Sigmoid colon (tissue), 7 donors: ENCODE measurements at places on chromosomes 1 and 21. TPM values are rescaled to one million over a fixed set of nuclear protein-coding genes. Genes with fewer than 3 reads are reported as not detected.

GRCh38 chr1:13921190-13921589 is 221.2 kb downstream of the PRDM2 start:
- no peak overlapping the region for H3K27ac ChIP-seq
- no peaks in the 10 kb centered on the region for H3K27me3 ChIP-seq
- H3K36me3 ChIP-seq = no peaks in the 10 kb centered on the region
- H3K4me3 ChIP-seq = no peak overlapping the region

DNA sequence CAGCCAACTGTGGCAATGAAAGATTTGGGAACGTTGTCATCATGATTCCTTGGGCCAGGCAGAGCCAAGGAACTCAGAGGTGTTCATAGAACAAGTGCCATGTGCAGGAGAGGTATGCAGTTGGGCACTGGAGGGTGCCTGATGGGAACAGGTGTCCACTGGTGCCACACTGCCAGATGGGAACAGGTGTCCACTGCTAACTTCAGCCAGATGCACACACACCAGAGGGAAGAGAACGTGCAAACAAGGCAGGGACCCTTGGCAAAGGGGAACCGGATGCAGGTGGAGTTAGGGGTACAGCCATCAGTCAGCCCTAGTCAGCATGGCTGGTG is 13.5 kb downstream of the OLFML2B start:
- DNase-seq = no peak
- H3K4me1 ChIP-seq = no peaks in the 10 kb centered on the region
- H3K36me3 ChIP-seq = no peaks in the 10 kb centered on the region
- no peaks in the 10 kb centered on the region for H3K27me3 ChIP-seq
- no peak overlapping the region for H3K4me3 ChIP-seq
- H3K27ac ChIP-seq = peak overlapping the region; percentile 58

DNA sequence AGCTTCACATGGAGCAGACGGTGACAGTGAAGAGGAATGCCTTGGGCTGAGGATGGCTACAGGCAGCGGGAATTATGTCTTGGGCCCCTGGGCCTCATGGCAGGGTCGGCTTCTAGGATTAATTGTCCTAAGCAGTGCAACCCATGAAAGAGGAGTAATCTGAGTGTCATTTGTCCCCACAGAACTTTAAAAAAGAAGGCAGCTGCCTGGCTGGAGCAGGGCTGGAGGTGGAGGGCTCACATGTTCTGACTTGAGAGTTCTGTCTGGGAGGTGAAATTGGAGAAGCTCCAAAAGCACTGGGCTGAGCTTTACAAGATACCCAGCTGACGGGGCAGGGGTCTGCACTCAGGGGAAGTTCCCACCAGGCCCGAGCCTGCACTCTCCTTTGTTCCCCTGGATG is 22.6 kb downstream of the CACNA1S start:
- no peaks in the 10 kb centered on the region for H3K4me1 ChIP-seq
- DNase-seq = no peak
- no peaks in the 10 kb centered on the region for H3K36me3 ChIP-seq

GRCh38 chr1:17200756-17201155 is 4.2 kb upstream of the PADI1 start:
- DNase-seq = no peak
- no peaks in the 10 kb centered on the region for H3K27me3 ChIP-seq
- no peak overlapping the region for H3K4me3 ChIP-seq
- no peak overlapping the region for H3K27ac ChIP-seq

GRCh38 chr1:42171679-42172266 is 7.2 kb upstream of the GUCA2A start:
- H3K4me1 ChIP-seq = no peaks in the 10 kb centered on the region
- H3K4me3 ChIP-seq = no peak overlapping the region
- no peaks in the 10 kb centered on the region for H3K36me3 ChIP-seq
- H3K27me3 ChIP-seq = no peaks in the 10 kb centered on the region
- DNase-seq = no peak

DNA sequence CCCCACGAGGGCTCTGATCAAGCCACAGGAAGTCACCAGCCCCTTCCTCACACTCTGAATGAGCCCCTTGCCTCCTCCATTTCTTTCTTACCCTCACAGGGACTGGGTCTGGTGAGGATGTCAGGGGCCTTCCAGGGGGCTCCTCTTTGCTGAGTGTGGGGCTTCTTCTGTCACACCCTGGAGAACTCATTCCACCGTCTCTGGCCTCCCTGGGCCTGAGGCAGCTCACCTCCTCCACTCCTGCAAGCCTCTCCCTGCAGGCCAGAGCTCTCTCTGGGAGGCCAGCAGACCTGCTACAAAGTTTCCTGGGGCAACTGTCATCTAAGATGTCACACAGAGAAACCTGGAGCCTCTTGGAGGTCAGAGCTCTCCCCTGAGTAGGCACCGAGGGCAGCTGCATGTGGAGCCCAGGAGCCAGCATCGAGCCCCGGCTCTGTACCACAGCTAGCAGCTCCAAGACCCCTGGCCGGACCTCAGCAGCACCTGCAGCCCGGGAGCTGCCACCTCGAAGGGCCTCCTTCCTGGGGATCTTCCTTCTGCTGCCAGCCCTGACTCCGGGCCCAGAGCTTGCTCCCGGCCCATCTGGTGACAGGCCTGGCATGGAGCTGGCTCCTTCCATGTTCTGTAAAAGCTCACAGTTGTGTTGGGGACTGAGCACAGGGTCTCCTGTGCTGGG is 1.1 kb downstream of the SPOCD1 start:
- no peaks in the 10 kb centered on the region for H3K4me1 ChIP-seq
- no peaks in the 10 kb centered on the region for H3K36me3 ChIP-seq
- no peak overlapping the region for H3K27ac ChIP-seq
- no peaks in the 10 kb centered on the region for H3K27me3 ChIP-seq
- no peak for DNase-seq
- H3K4me3 ChIP-seq = no peak overlapping the region

DNA sequence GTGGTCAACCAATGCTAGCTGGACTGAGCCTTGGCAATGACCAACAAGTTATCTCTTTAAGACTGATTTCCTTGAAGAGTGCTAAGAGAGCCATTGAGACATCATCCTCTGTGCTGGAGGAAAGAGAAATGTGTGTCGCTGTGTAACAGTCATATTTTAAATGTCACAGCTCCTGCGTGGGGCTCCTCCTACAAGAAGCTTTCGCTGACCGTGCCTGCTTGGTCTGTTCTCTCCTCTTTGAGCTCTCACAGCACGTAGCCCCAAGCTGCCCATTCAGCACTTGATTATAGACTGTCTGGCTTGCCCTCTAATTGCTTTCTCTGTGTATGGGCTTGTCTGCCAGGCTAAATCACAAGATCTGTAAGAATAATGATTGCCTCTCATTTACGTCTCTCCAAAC is 221.3 kb downstream of the FOXD2 start:
- H3K27me3 ChIP-seq = no peaks in the 10 kb centered on the region
- H3K27ac ChIP-seq = no peak overlapping the region
- no peak overlapping the region for H3K4me3 ChIP-seq
- DNase-seq = peak; percentile 13

DNA sequence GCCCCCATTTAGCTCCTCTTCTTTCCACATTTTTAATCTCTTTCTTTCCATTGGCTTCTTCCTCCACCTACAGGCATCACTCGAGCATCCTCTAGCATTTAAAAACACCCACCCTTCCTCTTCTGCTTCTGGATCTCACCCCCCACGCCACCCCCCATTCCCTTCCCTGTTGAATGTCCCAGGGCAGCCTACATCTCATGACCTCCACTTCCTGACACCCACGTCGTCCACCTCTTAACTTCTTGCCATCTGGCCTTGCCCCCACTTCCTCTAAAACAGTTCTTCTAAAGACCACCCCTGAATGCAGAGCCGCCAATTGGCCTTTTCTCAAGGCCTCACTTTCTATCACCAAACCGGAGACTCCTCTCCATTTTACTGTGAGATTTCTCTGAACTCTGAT is 6.1 kb upstream of the ETNK2 start:
- no peaks in the 10 kb centered on the region for H3K27me3 ChIP-seq
- H3K4me1 ChIP-seq = no peaks in the 10 kb centered on the region
- H3K4me3 ChIP-seq = no peak overlapping the region
- H3K36me3 ChIP-seq = no peaks in the 10 kb centered on the region
- DNase-seq = no peak
- no peak overlapping the region for H3K27ac ChIP-seq

GRCh38 chr1:92705446-92705845 is 79.5 kb downstream of the EVI5 start:
- no peak overlapping the region for H3K4me3 ChIP-seq
- no peak overlapping the region for H3K27ac ChIP-seq

DNA sequence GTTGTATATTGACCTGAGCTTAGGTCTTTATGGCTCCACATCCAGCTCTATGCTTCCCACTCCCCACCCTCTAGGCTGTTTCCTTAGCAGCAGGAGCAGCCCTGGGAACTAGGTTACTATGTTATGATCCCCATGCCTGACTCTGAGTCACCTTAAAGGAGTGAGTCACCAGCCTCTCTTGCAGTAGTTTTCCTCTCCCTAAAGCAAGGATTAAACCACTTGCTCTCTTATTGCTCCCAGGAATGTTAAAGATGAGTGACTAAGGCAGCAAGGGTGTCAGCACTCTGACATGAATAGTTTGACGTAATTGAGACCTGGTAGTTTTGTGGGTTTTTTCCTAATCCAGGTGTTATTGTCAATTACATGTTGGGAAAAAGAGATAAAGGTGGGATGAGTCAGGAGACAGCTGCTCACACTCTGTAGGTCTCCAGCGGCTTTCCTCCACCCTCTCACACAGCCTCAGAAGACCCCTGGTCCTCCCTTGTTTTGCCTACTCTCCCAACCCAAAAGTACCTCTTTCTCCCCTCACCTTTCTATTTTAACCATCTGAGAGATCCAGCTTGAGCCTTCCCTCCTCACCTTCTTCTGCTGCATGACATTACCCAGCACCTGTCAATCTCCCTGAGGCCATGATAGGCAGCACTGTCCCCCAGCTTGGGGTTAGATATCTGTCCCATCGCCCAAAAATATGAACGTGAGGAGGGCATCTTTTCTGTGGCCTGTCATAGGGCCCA is 369.1 kb upstream of the VAMP3 start:
- no peaks in the 10 kb centered on the region for H3K4me1 ChIP-seq
- no peaks in the 10 kb centered on the region for H3K36me3 ChIP-seq
- no peak for DNase-seq

- no peaks in the 10 kb centered on the region for H3K4me1 ChIP-seq
- no peaks in the 10 kb centered on the region for H3K36me3 ChIP-seq
- no peak for DNase-seq
- H3K4me3 ChIP-seq = no peak overlapping the region
- H3K27me3 ChIP-seq = no peaks in the 10 kb centered on the region
Observed at GRCh38 chr21:16033193-16033592, 303.4 kb downstream of the USP25 start.

DNA sequence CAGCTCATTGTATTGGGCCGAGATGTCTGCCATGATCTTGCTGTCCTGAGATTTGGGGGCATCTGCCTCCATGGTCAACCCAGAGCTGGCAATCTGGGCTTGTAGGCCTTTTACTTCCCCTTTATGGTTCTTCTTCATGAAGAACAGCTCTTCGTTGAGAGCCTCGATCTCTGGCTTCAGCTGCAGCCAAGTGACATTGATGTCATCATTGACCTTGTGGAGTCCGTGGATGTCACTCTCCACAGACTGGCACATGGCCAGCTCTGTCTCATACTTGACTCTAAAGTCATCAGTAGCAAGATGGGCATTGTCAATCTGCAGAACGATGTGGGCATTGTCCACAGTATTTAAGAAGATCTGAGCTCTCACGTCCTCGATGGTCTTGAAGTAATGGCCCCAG is 29.2 kb downstream of the RAP1A start:
- H3K36me3 ChIP-seq = no peaks in the 10 kb centered on the region
- no peak overlapping the region for H3K27ac ChIP-seq
- H3K4me1 ChIP-seq = peaks cover 57% of the 10 kb centered on the region
- H3K27me3 ChIP-seq = no peaks in the 10 kb centered on the region

- no peak overlapping the region for H3K4me3 ChIP-seq
- DNase-seq = no peak
- no peaks in the 10 kb centered on the region for H3K4me1 ChIP-seq
- H3K27me3 ChIP-seq = no peaks in the 10 kb centered on the region
Observed at GRCh38 chr1:228226956-228227791, 19.3 kb downstream of the OBSCN start.

- no peak overlapping the region for H3K4me3 ChIP-seq
- no peak for DNase-seq
- peak overlapping the region; percentile 43 for H3K27ac ChIP-seq
- H3K27me3 ChIP-seq = no peaks in the 10 kb centered on the region
Observed at GRCh38 chr1:155645648-155646047, 35.6 kb downstream of the MSTO1 start.

GRCh38 chr1:1925437-1926345 is 6.6 kb upstream of the TMEM52 start:
- no peak for DNase-seq
- H3K27me3 ChIP-seq = no peaks in the 10 kb centered on the region
- no peak overlapping the region for H3K27ac ChIP-seq
- H3K4me3 ChIP-seq = no peak overlapping the region
- no peaks in the 10 kb centered on the region for H3K36me3 ChIP-seq

- H3K36me3 ChIP-seq = peaks cover 96% of the 10 kb centered on the region
- H3K4me1 ChIP-seq = no peaks in the 10 kb centered on the region
- DNase-seq = no peak
- H3K27me3 ChIP-seq = no peaks in the 10 kb centered on the region
- H3K27ac ChIP-seq = peak overlapping the region; percentile 71
Observed at GRCh38 chr1:68149110-68149798, 83.1 kb downstream of the WLS start.

- H3K27me3 ChIP-seq = no peaks in the 10 kb centered on the region
- no peak overlapping the region for H3K4me3 ChIP-seq
- no peak for DNase-seq
- no peaks in the 10 kb centered on the region for H3K36me3 ChIP-seq
- H3K4me1 ChIP-seq = peaks cover 15% of the 10 kb centered on the region
Observed at GRCh38 chr1:76891931-76892622, 24.8 kb downstream of the ST6GALNAC5 start.

GRCh38 chr1:74467786-74468377 is 44.5 kb downstream of the LRRC53 start:
- H3K4me3 ChIP-seq = no peak overlapping the region
- no peaks in the 10 kb centered on the region for H3K4me1 ChIP-seq
- no peak for DNase-seq

- no peak for DNase-seq
- peaks cover 6% of the 10 kb centered on the region for H3K36me3 ChIP-seq
- H3K4me3 ChIP-seq = no peak overlapping the region
- H3K4me1 ChIP-seq = peaks cover 81% of the 10 kb centered on the region
Observed at GRCh38 chr1:30879126-30879786, 29.3 kb downstream of the SDC3 start.

MMEL1 gene
- 3.4 TPM for total RNA-seq

WDR64 gene
- total RNA-seq = not detected

FMO2 gene
- 3.0 TPM for total RNA-seq

RAB3B gene
- total RNA-seq = 3.1 TPM

RUNX3 gene
- 0.49 TPM for total RNA-seq

FCAMR gene
- total RNA-seq = not detected

HMGCL gene
- total RNA-seq = 37.4 TPM
